ENCODE measurements at places on chromosomes 1 and 21. TPM values are rescaled to one million over a fixed set of nuclear protein-coding genes. Genes with fewer than 3 reads are reported as not detected.

- DNase-seq = no peak
These were observed 61.4 kb downstream of the VWA5B1 start for GRCh38 chr1:20351911-20352701.

The NVL gene
- 31.0 TPM for total RNA-seq

The C1orf50 gene
- total RNA-seq = 7.9 TPM

The DPT gene
- not detected for total RNA-seq

DNA sequence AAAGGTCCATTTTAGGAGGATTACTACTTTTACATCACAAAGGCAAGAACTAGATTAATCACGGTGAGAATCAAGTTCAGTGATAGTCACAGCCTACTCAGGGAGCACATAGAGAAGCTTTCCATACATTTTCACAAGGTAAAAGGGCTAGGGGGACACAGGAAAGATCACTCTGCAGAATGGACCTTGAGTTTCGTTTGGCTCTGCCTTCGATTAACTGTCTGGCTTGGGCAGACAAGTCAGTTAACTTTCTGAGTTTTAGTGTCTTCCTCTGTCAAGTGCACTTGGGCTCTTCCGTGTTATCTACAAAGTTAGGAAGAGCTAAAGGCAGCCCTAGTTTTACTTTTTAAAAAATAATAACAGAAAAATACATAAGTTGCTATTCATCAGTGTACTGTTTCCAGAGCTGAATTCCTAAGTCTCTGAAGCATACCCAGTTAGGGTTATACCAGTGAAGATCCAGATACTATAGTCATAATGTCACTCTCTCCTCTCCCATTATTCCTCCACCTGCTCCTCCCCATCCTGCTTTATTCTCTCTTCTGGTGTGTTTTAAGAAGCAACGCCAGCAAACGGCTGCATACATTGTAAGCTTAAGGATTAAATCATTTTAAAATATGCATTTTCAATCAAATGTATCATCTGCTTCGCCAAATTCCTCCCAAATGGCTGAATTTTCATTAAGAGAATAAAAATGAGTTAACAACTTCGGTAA lies 1.7 kb downstream of the CEP170 start:
- no peak for DNase-seq

DNA sequence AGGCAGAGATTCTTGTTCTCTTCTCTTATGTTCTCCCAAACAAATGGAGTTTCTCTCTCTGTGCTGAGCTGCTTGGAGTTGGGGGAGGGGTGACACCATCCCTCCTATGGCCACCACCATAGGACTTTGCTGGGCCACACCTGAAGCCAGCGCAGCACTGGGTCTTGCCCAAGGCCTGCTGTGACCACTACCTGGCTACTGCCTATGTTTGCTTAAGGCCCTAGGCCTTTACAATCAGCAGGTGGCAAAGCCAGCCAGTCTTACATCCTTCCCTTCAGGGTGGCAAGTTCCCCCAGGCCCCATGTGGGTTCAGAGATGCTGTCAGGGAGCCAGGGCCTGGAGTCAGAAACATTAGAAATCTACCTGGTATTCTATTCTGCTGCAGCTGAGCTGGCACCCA lies 6.3 kb upstream of the MTARC2 start:
- no peak for DNase-seq

The HEYL gene
- not detected for total RNA-seq

The ADAMTS1 gene
- total RNA-seq = 0.09 TPM

GRCh38 chr1:32094746-32095521 lies 12.9 kb upstream of the KPNA6 start:
- DNase-seq = no peak

- DNase-seq = no peak
These were observed 343.0 kb downstream of the AMY1C start for GRCh38 chr1:104092698-104093097.

The COL11A1 gene
- total RNA-seq = not detected

GRCh38 chr1:85137660-85138059 lies 63.2 kb downstream of the SYDE2 start:
- DNase-seq = no peak

- no peak for DNase-seq
These were observed 1.5 kb downstream of the GPATCH4 start for GRCh38 chr1:156599811-156600210.

The BRINP2 gene
- total RNA-seq = not detected
